Keratinocyte (primary cell): ENCODE measurements at places on chromosomes 2 and 18. TPM values are rescaled to one million over a fixed set of nuclear protein-coding genes. Genes with fewer than 3 reads are reported as not detected.
A peak's percentile ranks its signal among the peaks of the same experiment; 100 is the strongest.

GRCh38 chr2:237725661-237726060 lies 72.9 kb upstream of the RBM44 start:
- DNase-seq, result no peak

DNA sequence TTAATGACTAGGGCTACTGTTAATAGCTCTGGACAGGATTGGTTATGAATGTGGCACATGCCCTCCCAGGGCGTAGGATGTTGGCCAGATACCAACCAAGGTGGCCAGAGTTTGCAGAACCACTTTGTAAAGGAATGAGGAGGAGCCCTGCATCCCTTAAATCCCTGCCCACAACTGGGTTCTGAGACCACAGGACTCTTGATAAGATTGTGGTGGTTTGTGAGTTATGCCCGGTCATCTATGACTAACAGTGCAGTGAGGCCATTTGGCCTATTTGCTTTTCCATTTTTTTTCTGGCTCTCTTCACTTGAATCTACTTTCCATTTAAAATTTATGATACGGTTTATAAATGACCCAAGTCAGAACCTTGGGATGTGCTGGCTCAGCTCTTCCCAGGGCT lies 294.5 kb downstream of the PRKCE start:
- DNase-seq, result peak; percentile 26

DNA sequence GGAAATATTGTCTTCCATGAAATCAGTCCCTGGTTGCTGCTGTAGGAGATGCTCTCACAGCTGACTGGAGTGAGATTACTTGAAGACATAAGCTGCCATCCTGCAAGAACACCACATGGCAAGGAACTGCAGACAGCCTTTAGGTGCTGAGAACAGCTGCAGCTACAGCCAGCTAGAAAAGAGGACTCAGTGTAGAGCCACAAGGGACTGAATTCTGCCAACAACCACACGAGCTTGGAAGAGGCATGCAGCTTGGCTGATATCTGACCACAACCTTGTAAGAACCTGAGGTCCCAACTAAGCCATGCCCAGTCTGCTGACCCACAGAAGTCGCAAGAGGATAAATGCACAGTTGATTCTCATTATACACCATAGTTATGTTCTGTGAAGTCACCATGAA lies 181.8 kb upstream of the ARL4C start:
- DNase-seq, result no peak

DNA sequence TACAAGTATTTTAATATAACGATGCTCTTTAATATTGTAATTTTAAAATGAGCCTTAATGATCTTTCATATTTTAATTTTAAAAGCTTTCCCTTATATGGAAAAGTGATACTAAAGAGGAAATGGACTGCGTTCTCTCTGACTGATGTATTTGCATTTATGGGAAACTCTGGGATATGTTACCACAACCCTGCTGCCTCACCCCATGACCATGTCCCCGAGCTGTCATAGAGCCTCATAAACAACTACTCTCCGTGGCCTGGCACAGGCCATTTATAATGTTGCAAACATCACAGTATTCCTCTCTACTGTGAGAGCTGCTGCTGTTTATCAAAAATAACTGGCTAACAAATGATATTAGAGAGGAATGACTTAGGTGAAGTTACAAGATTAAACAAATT lies 75.8 kb upstream of the SEC11C start:
- DNase-seq, result no peak

TCF23 gene
- polyA plus RNA-seq, result not detected in 3 replicates
